Prostate gland (tissue), 2 donors: ENCODE measurements at places on chromosomes 12 and 14.

DNA sequence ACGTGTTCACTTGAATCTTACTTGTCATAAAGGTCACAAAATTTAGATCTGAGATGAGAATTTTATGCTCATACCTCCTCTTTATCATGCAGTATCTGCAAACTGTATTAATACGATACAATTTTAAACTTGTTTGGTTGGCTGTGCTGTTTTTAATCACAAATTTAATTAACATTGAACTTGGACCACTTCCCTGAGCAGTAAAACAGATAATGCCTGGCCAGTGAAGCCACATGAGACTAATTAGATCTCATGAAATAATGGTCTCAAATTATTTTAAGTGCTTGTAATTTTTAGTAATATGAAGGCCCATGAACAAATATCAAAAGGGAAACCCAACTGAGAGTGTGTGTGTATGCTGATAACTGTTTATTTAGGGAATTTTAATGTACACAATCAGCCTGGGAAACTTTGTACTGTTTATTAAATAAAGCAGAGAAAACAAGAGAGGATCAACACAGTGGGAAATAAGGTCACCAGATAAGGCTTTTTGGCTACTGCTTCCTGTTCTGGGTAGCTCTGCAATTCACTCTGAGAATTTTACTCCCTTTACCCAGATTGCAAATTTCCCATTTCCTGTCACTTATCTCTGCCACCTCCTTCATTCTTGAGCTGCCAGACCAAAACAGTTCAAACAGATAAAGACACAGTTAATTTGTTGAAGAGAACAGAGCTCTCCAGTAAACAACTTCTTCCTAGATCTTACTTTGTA is 61.6 kb upstream of the GNPNAT1 start:
- DNase-seq: no peak

GRCh38 chr12:503111-503761 is 43.5 kb downstream of the B4GALNT3 start:
- DNase-seq: peak; percentile 76

GRCh38 chr12:97490141-97490540 is 27.5 kb downstream of the RMST start:
- no peak for DNase-seq

- no peak for DNase-seq
Observed at GRCh38 chr14:27253966-27254365, 656.1 kb upstream of the NOVA1 start.

DNA sequence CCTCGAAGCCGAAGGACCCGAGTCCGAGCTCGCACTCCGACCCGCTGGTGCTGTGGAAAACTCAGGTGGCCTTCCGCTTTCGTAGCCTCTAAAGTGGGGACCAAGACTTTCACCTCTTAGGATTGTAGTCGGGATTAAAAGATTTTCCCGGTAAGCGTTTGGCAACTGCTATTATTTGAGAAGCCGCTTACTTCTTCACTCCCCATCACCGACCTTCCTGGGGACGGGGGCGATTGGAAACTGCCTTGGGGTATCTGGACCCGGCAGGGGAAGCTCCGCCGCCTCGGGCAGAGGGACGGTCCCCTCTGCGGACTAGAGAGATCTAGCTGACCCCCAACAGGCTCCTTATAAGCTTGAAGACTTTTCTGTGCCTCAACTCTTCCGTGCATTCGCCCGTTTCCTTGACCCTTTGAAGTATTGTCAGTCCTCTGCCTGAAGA is 659 bp downstream of the TRAFD1 start:
- DNase-seq: no peak
